ENCODE measurements at places on chromosomes 4 and X. TPM values are rescaled to one million over a fixed set of nuclear protein-coding genes. Genes with fewer than 3 reads are reported as not detected.

GRCh38 chr4:37516057-37516775, 170.0 kb downstream of the RELL1 start:
- DNase-seq: peak; percentile 43

- DNase-seq: no peak
These were observed 60.8 kb upstream of the TBC1D9 start for GRCh38 chr4:140816806-140817510.

- DNase-seq: peak; percentile 3
These were observed 1176.8 kb downstream of the FAM133A start for GRCh38 chrX:94850811-94851210.

Gene DDIT4L
- not detected for total RNA-seq

DNA sequence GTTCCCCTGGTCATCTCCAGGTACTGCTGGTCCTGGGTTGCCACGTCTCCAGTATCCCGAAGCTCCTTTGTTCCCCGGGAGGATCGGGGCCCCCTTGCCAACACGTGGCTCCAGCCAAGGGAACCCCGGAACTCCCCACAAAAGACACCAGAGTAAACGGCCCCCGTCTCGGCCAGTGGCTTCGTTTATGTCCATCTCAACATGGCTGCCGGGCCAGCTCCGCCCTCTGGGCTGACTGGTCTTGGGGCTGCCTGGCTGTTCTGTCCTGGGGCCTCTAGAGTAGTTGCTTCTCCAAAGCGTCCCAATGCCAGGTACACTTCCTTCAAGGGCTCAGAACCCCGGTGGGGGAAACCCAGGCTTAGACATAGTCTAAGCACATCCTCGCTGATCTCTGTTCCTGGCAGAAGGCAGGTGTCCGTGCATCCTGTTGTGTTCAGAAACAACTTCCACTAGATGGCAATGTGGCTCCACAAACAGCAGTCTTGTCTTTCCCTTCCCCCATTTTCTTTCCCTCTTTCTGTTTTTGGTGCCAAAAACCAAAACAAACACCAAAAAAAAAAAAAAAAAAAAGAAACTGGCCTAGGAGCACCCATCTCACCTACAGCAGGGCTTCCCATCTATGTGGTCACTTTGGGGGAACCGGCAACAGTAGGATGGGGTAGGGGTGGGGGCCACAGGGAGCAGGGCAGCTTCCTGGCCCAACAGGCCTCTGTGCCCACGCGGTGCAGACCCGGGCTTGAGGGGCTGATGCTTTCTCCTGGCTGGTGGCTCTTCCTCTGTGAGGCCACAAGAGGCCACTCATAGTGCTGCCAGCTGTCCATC, 35.3 kb downstream of the NBDY start:
- DNase-seq: peak; percentile 69

Gene RTL9
- 0.29 TPM for total RNA-seq

- peak; percentile 47 for DNase-seq
These were observed 191.6 kb downstream of the ANAPC10 start for GRCh38 chr4:144906181-144906925.

Gene RAB33A
- not detected for total RNA-seq

DNA sequence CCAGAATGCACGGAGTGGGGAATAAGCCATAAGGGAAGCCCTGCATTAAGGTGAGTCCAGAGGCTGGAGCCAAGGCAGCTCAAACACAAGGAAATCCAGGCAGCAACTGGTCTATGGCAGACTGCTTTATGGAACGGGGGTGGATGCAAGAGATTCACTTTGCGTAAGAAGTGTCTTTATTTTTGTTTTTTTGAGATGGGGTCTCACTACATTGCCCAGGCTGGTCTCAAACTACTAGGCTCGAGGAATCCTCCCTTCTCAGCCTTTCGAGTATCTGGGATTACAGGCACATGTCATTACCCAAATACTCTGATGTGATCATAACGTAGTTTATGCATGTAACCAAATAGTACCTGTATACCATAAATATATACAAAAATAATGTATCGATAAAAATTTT, 199.5 kb downstream of the MAML3 start:
- no peak for DNase-seq

- no peak for DNase-seq
These were observed 76.7 kb upstream of the TAB3 start for GRCh38 chrX:30965767-30966166.

GRCh38 chr4:36067116-36067515, 177.2 kb downstream of the ARAP2 start:
- DNase-seq: no peak

DNA sequence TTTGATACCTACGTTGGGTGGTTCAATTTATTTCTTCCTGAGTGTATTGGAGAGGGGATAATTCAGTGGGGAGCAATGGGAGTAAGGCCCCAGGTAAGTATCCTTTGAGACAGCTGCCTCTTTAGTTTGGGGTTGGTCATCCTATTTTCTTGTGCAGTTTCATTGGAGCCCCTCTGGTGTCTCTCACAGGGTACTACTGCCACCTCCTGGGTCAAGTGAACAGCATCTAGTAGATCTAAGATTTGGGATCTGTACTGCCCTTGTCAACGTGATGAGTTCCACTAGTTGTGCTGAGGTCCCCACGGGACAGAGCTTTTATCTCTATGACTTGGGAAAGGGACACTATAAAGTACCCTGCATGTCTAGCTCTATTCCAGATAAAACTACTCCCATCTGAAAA, 80.6 kb downstream of the PBDC1 start:
- peak; percentile 56 for DNase-seq

DNA sequence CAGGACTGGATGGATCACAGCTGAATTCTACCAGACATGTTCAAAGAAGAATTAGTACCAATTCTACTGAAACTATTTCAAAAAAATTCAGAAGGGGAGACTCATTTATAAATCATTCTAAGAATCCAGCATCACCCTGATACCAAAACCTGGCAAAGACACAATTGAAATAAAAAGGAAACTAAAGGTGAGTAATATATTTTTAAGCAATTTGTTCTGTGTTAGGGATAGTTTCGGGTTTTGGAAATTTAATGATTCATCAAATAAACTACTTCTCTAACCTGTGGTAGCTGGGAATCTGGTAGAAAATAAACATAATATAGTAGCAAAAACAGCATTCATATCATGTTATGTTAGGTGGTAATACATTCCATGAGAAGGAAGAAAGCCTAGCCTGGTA, 662.2 kb upstream of the BOD1L1 start:
- DNase-seq: peak; percentile 76

Gene PDCL2
- not detected for total RNA-seq

DNA sequence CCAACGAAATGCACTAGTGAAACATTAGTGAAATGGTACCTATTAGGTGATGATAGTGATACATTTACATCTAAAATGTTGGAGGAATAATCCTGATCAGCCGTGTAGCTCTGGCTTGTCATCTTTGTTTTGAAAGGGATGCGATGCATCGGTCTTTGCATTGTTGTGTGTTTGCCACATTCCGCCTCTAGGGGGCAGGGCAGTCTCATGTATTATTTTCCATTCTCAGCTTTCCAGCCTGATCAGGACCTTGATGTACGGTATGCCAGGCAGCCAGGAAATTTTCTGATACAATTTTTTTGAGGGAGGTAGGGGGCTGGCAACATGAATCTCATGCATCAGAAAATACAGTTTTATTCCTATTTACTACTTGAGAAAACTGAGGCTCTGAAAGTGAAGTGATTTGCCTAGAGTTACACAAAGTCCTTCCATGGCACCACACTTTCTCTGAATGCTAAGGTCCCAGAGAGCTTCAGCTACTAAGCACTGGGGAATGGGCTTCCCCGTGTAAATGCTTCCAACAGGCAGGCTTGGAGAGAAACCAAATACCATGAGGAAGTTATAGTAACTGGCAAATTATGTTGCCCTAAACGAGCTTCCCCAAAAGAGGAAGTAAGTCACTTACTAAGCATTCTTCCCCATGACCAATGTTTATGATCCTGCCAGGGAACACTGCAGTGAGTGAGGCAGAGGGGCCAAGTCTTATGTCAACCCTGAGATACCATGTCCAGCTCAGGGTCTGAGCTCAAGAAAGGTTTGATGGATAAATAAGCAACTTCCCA, 31.8 kb upstream of the IQSEC2 start:
- DNase-seq: peak; percentile 71

Gene GTPBP6
- total RNA-seq: 38.8 TPM

- no peak for DNase-seq
These were observed 26.8 kb upstream of the AP1S2 start for GRCh38 chrX:15881381-15881897.

Gene XAGE1A
- not detected for total RNA-seq

DNA sequence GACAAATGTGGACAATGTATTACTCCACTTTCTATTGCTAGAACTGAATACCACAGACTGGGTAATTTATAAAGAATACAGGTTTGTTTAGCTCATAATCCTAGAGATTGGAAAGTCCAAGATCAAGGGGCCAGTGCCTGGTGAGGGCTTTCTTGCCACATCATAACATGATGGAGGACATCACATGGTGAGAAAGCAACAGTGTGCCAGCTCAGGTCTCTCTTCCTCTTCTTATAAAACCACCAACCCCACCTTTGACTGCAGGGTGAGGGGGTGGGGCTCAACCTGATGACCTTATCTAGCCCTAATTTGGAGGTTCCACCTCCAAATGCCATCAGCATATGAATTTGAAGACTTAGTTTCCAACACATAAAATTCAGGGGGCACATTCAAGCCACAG, 105.7 kb upstream of the CXorf66 start:
- DNase-seq: no peak

DNA sequence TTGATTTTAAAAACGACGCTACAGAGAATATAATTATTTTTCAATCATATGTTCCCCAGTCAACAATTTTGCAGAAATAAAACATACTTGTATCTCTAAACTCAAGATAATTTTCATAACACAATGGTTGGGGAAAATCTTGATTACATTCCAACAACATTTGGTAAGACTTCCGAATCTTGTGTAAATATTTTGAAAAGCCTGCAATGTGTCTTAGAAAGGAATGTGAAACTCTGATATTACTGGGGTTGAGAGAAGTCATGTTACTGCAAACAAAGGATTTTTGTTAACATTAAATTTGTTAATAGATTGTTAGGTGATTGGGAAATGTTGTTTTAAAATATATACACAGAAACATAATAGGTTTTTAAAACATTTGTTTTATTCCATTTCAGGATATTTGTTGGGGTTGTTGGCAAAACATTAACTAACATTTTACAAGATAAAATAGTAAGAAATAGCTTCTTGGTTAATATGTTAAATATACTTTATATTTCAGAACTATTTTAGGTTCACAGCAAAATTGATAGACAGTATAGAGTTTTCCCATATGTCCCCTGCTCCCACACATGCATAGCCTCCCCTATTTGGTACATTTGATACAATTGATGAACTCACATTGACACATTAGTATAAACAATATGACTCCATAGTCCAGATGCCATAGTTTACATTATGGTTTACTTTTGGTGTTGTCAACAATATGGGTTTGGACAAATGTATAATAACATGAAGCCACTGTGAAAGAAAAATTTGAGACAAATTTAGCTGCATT, 218.6 kb upstream of the FAM47A start:
- peak; percentile 3 for DNase-seq

Gene RAB40AL
- total RNA-seq: 0.40 TPM

DNA sequence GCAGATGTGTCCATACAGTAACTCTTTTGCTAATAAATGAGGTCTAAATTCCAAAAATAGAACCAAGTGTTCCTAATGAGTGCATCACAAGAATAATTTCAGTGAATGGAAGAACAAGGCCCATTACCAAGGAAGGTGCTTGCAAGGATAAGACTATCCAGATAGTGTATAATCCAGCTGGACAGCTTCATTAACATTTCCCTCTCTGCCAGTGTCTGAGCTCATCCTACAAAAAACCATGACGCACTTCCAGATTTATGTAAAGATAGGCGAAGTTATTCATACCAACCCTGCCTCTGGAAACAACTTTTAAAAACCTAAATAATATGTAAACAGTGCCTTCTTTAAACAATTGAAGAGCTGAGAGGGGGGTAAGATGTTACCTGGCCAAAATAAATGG, 177.9 kb upstream of the STK26 start:
- DNase-seq: peak; percentile 62

Gene ZNF141
- 6.5 TPM for total RNA-seq

Gene TMEM154
- total RNA-seq: 8.1 TPM

GRCh38 chr4:63563288-63564014, 845.8 kb downstream of the TECRL start:
- DNase-seq: peak; percentile 45

Gene MGAT4D
- not detected for total RNA-seq

DNA sequence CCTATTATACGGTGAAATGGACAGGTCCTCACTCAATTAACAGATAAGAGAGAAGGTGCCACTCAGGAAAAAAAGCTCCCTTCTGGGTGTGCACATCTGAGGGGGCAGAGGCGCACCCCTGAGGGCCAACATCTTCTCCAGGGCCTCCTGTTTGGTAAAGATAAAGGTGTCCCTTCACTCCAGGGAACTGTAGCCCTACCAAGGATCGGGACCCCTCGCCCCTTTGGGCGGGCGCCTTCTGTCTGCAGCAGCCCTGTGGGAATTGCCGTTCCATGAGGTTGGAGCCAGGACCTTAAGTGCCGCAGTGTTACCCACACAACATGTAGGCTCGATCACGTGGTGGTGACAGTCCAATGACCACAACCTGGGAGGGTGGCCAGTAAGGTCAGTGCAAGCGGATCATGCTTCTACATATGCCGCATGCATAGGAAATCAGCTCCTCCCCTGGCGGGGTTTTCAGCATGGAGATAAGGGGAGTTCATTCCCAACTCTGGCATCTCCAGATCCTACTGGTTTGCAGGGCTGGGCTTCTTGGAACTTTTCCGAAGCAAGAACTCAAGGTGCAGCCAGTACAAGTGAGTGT, 253.3 kb downstream of the EVC2 start:
- DNase-seq: no peak

Gene C1GALT1C1
- 33.3 TPM for total RNA-seq

Gene ZNF711
- 1.6 TPM for total RNA-seq

- no peak for DNase-seq
These were observed 46.6 kb upstream of the CLNK start for GRCh38 chr4:10731162-10731561.

GRCh38 chrX:121336831-121337421, 289.5 kb downstream of the GLUD2 start:
- peak; percentile 84 for DNase-seq

Gene AMOT
- 0.58 TPM for total RNA-seq

GRCh38 chr4:115851918-115852766, 738.7 kb upstream of the NDST4 start:
- DNase-seq: peak; percentile 59

DNA sequence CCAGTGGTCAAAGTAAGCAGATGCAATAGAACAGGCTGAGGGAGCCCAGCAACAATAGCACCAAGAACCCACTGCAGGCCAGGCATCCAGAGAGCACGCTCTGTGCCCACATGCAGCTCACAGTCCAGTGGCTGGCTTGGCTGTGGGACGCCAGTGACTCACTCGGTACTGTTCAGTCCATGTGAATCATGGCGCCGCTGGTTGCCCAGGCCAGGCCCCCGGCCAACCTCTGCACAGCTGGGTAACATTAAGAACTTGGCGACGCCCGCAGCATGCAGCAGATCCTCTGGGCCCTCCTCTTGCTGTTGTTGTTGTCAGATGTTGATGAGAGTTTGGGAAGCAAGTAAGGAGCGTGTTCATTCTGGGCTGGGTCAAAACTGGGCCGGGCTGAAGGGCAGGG, 60.5 kb downstream of the MSX1 start:
- peak; percentile 1 for DNase-seq
